Fibroblast of lung (primary cell): ENCODE measurements at places on chromosomes 5 and 9.

- no peak overlapping the region for H3K4me3 ChIP-seq
- no peaks in the 10 kb centered on the region for H3K36me3 ChIP-seq
- H3K4me1 ChIP-seq: no peaks in the 10 kb centered on the region
- H3K27ac ChIP-seq: no peak overlapping the region
- DNase-seq: peak; percentile 31
- H3K27me3 ChIP-seq: peaks cover 3% of the 10 kb centered on the region
Measured at GRCh38 chr9:14438232-14439021, 124.5 kb upstream of the NFIB start.

- H3K4me1 ChIP-seq: peaks cover 8% of the 10 kb centered on the region
- no peaks in the 10 kb centered on the region for H3K36me3 ChIP-seq
- H3K4me3 ChIP-seq: no peak overlapping the region
- no peak overlapping the region for H3K27ac ChIP-seq
Measured at GRCh38 chr5:88939300-88939699, 56.3 kb upstream of the MEF2C start.

DNA sequence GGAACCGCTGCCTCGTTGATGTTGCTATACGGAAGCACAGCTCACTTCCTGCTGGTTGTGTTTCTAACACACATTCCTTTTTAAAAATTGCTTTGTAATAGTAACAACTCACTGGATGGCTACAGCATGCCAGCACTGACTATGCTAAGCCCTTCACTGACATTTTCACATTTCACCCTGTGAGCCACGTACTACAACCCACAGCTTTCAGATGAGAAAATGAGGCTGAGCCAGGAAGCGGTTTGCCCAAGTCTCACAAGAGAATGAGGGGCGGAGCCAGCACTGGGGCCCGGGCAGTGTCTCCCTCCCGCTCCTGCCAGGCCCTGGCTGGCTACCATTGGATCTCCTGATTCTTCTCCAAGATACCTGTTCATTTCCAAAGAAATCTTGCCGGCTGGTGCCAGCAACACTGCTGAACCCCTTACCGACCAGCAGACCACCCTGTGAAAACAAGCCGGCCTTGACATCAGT is 38.3 kb downstream of the FAM78A start:
- H3K27me3 ChIP-seq: no peaks in the 10 kb centered on the region
- H3K27ac ChIP-seq: peak overlapping the region; percentile 52
- peak; percentile 85 for DNase-seq
- peaks cover 6% of the 10 kb centered on the region for H3K36me3 ChIP-seq

DNA sequence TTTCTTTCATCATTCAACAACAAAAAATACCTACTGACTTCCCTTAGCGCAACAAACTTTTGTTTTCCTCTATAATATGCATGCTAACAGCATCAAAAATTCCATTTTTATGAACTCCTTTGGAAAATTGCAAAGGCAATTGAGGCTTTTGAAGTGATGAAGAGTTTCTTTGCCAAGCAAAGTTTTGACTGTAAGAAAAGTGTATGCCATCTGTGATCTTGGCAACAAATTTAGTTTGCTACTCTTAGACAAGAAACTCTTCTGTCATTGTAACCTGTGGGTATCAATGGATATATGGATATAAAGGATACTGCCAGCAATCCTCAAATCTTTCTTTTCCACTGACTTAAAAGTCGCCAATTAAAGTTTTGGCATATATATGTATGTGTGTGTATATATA is 72.0 kb upstream of the GABRA1 start:
- H3K4me3 ChIP-seq: no peak overlapping the region
- H3K36me3 ChIP-seq: no peaks in the 10 kb centered on the region
- H3K27me3 ChIP-seq: no peaks in the 10 kb centered on the region
- no peak for DNase-seq
- H3K4me1 ChIP-seq: no peaks in the 10 kb centered on the region

- no peak overlapping the region for H3K27ac ChIP-seq
- no peaks in the 10 kb centered on the region for H3K4me1 ChIP-seq
- no peaks in the 10 kb centered on the region for H3K27me3 ChIP-seq
- no peak for DNase-seq
Measured at GRCh38 chr5:66805514-66806430, 209.6 kb downstream of the MAST4 start.

GRCh38 chr9:104856413-104856941 is 71.5 kb downstream of the ABCA1 start:
- H3K4me3 ChIP-seq: no peak overlapping the region
- H3K36me3 ChIP-seq: no peaks in the 10 kb centered on the region
- no peaks in the 10 kb centered on the region for H3K27me3 ChIP-seq
- DNase-seq: peak; percentile 39
- peaks cover 15% of the 10 kb centered on the region for H3K4me1 ChIP-seq

DNA sequence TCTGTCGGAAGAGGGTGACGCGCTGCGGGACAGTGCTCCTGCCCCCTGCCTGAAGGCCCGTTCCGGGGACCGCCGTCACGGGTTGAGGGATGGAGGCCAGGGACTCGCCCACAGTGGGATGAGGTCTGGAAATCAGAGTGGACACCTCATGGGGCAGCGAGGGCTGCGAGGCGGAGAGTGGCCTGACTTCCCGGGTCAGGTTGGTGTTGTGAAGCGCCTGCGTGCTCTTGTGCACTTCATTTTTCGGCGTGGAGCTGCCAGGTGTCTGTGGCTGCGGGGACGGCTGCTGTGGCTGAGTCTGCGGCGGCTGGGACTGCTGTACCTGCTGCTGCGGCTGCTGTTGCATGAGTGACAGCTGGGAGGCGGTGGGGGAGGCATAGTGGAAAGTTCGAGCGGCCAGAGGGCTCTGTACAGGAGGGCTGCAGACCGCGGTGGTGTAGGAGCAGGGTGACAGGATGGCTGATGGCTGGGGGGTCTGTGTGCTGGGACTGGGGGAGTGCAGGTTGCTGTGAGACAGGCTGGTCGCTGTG is 434.1 kb downstream of the HCN1 start:
- H3K4me1 ChIP-seq: no peaks in the 10 kb centered on the region
- no peak overlapping the region for H3K27ac ChIP-seq
- H3K27me3 ChIP-seq: no peaks in the 10 kb centered on the region
- no peak overlapping the region for H3K4me3 ChIP-seq
- no peak for DNase-seq
- H3K36me3 ChIP-seq: no peaks in the 10 kb centered on the region

DNA sequence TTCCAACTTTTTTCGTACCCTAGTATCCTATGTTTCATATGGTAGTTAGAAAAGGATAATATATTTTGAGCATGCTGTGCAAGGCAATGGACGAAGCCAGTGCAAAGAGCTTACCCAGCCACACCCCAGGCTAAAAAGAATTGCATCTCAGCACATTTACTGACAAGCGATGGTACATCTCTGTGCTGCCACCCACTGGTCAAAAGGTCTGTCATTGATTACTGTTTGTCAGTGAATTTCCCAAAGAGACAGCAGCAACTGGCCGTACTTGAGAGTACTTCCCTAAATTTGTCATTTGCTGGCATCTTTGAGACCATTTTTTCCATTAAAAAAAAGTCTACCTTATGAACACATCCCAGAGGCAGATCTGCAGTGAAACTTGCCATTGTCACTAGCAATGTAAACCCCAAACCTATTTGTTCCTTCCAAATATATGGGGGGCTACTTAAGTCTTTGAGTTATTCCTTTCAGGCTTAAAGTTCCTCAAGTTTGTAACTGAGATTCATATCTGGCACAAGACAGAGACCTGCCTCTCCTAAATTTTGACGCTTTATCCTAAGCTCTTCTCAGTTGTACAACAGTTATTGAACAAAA is 184.3 kb downstream of the CTNND2 start:
- H3K4me3 ChIP-seq: no peak overlapping the region
- H3K36me3 ChIP-seq: no peaks in the 10 kb centered on the region
- H3K27ac ChIP-seq: no peak overlapping the region
- no peaks in the 10 kb centered on the region for H3K27me3 ChIP-seq
- H3K4me1 ChIP-seq: no peaks in the 10 kb centered on the region
- no peak for DNase-seq
